NCI-H187 treated with DMSO at 0.1 percent for 48 hours (cell line): ENCODE measurements at places on chromosomes 11 and 22.

- no peak for DNase-seq
These were observed 136.6 kb downstream of the NAV2 start for GRCh38 chr11:19849107-19849789.

- no peak for DNase-seq
These were observed 1.3 kb downstream of the GNG3 start for GRCh38 chr11:62708793-62709192.

GRCh38 chr11:65506772-65507505, 8.1 kb downstream of the MALAT1 start:
- DNase-seq = no peak

- DNase-seq = no peak
These were observed 49.9 kb downstream of the GALNT18 start for GRCh38 chr11:11571893-11572292.

- DNase-seq = no peak
These were observed 5.7 kb downstream of the CLTCL1 start for GRCh38 chr22:19285831-19286230.

- no peak for DNase-seq
These were observed 4.3 kb downstream of the IGSF22 start for GRCh38 chr11:18721561-18722292.

GRCh38 chr11:117382746-117383145, 55.1 kb downstream of the CEP164 start:
- DNase-seq = no peak

DNA sequence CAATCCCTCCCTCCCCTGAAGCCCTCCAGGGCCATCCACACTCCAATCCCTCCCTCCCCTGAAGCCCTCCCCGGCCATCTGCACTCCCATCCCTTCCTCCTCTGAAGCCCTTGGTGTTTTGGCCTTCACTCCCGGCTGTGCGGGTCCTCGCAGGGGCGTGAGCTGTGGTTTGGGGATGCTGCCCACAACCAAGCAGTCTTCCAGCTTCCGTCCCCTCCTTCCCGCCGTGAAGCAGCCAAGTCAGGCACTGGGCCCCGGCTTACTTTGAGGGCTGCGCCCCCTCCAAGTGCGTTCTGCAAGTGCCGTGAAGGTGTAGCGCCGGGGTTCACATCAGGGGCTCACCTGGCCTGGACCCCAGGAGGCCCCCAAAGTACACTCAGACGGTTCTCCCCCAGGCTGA, 335.9 kb downstream of the BRD1 start:
- no peak for DNase-seq

GRCh38 chr11:65417702-65418430, 4.7 kb upstream of the NEAT1 start:
- DNase-seq = no peak

GRCh38 chr11:79663017-79663416, 222.2 kb upstream of the TENM4 start:
- no peak for DNase-seq

DNA sequence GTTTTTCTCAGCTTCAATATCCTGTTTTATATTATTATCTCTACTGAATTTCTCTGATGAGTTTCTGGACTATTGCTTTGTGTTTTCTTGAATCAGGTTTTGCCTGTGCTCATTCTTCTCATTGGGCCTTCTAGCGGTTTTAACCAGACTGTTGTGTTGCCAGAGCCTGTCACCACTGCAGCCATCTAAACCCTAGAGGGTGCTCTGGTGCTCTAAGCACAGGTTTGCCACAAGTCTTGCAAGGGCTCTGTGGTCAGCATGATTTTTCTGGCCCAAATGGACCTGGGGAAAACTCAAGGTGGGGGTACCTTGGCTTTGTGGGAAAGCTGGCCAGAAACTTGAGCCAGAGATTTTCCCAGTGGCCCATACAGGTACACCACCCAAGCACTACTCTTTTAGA, 52.4 kb upstream of the TYR start:
- no peak for DNase-seq

DNA sequence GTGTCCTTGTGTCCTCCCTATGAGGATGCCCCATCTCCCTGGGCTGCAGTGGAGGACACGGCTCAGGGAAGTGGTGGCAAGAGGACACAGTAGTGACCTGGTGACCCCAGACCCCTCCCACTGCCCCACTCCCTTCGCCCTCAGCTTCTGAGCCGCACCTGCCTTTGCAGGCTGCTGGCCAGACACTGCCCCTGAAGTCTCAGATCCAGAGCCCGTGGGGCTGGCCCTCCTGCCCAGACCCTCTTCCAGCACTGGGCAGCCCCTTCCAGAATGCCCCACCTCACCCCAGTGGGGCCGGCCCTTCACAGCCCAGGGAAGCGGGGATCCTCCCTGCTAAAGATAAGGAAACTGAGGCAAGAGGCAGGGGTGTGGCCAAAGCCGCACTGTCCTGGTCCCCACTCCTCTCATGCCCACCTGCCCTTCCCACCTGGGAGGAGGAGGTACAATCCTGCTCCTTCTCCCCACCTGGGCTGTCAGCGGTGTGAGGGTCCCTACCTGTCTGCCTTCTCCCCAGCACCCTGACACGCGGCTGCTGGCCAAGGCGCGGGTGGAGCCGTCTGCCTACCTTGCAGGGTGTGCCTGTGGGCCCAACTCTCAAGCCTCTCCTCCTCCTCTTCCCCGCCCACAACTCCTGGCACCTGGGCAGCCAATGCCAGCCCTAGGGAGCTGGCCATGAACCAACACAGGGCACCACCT, 17.3 kb downstream of the TRPM5 start:
- no peak for DNase-seq

DNA sequence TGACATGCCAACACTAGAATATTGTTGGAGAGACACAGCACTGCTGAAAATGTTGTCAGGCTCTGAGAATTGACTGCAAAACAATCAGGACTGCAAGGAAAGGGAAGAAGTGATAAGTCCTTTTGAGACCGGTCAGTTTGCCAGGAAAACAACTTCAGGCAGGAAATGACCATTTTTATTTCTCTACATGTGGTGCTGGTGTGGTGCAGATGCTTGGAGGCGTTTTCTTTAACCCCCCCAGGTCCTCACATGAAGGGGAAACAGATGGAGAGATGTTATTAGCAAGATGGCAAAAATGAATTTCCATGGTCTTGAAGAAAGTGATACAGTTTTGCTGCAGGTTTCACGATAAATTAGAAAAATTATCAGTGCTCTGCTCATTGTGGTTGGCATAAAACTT, 5.7 kb downstream of the AP2A2 start:
- no peak for DNase-seq

DNA sequence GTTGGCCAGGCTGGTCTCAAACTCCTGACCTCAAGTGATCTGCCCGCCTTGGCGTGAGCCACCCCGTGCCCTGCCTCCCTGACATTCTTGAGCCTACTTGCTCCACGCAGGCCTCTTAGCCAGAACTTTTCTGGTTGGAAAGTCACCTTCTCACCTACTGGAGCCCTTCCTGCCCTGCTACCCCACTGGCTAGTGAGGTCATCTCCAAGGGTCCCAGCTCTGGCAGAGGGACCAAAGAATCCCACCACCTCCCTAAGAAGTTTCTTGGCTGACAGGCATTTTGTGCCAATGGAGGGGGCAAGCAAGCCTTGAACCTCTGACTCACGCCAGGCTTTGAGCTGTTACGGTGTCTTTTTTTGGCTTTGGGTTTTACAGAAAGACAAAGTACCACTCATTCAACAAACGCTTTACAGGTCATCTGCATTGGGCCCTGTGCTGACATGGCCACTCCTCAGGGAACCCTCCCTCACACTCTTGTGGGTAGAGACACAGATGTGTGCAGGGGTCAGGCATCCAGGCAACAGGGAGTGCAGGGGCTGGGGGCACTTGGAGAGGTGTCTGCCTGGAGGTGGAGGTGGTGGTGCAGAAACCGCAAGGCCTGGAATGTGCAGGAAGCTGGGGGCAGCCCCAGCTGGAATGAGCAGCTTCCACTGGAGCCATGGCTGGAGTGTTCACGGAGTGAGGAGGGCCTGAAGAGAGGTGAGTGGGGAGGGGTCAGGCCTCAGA, 27.1 kb upstream of the WNT11 start:
- DNase-seq = no peak

DNA sequence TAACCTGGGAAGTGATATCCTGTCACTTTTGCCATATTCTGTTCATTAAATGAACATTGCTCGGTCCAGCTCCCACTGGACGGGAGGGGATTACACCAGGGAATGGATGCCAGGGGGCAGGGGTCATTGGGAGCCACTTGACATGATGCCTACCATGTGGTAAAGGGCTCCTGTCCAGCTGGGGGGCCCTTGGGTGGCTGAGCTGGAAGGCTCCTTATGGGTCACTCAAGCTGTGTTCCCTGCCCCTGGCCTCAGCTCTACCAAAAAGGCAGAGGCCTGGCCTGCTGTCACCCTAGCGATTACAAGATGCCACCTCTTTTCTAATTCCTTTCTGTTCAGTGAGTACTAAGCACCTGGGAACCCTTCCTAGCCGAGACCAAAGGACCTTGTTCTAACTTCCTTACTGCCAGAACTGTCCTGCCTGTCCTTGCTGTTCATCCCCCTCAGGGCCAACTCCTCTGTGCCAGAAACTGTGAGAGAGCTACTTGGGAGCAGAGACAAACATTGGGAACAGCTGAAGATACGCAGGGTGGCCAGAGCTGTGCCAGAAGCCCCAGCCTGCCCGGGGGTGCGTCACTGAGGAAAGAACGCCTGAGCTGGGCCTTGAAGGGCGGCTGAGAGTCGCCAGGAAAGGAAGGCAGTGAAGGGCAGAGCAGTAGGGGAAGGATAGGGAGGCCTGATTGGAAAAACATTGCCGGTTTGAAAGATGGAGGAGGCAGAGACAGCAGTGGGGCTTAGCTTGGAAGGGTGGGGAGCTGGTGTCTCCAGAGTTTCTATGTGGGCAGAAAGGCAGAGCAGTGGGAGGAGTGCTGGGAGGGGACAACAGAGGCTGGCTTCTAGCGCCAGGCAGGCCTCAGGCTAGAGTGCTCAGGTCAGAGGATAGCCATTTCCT, 12.7 kb upstream of the UVRAG start:
- DNase-seq = no peak

GRCh38 chr11:121145826-121146225, 44.8 kb downstream of the TECTA start:
- DNase-seq = no peak

- no peak for DNase-seq
These were observed 22.4 kb downstream of the PIWIL3 start for GRCh38 chr22:24752088-24752623.

GRCh38 chr22:44660051-44660830, 41.8 kb upstream of the PRR5 start:
- no peak for DNase-seq

- DNase-seq = no peak
These were observed 3.5 kb upstream of the ZP1 start for GRCh38 chr11:60863550-60864521.

DNA sequence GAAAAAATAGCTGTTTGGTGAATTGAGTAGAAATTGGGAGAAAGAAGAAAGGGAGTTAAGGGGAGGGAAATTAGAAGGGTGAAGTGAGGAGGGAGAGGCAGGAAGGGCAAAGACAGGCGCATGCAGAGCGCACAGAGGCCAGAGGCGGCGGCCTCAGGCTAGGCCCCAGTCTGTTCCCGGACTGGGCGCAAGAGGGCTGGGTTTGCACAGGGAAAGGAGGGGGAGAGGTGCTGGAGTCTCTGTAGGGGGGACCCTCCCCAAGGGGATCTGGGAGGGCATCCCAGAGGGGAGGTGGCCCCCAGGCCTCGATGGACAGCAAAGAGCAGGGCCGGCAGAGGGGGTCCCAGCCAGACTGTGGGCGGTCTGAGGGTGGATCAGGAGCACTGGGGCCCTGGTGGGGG, 1.3 kb upstream of the FLRT1 start:
- no peak for DNase-seq

GRCh38 chr22:35051791-35052190, 14.2 kb upstream of the ISX start:
- no peak for DNase-seq

GRCh38 chr11:28043930-28044709, 63.8 kb downstream of the KIF18A start:
- DNase-seq = no peak

GRCh38 chr11:86160541-86161149, 83.9 kb upstream of the EED start:
- no peak for DNase-seq

- DNase-seq = no peak
These were observed at the start of gene TRPC6 for GRCh38 chr11:101583251-101584128. TSS of gene TRPC6 (minus strand) at chr11:101584007. CDS start at chr11:101583503, 504 bp downstream.

- no peak for DNase-seq
These were observed 24.6 kb upstream of the COMT start for GRCh38 chr22:19916941-19917340.

GRCh38 chr11:46414466-46414796, 22.9 kb upstream of the CHRM4 start:
- DNase-seq = no peak

- no peak for DNase-seq
These were observed 153.6 kb downstream of the RCN1 start for GRCh38 chr11:32244453-32244852.

DNA sequence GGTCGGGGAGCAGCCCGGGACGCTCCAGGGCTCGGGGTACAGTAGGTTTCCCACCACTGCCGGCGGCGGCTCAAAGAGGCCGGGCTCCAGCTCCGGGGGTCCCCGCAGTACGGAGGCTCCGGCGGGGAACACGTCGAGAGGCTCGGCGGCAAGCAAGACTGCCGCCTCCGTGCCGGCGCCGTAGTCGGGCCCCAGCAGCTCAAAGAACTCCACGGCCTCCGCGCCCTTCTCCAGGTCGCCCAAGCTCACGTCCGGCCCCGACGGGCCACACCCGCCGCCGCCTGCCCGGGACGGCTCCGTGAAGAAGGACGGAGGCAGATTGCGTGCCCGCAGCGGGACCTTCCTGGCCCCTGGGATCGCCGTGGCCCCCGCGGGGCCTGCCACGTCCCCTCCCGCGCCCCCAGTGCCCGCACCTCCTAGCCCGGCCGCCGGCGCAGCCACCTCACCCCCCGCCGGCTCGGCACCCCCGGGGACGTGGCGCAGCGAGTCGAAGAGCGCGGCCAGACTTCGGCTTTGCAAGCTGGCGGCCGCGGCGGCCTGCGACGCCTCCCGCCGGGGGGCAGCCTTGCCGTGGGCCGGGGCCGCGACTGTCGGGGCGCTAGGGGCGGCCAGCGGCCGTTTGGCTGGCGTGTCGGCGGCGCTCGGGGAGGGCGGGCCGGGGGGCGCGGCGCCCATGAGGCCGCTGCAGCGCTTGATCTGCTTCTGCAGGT, 775 bp downstream of the FAM181B start:
- DNase-seq = no peak

GRCh38 chr11:75474878-75475766, 42.1 kb upstream of the KLHL35 start:
- peak; percentile 17 for DNase-seq

GRCh38 chr11:112993808-112994207, 32.6 kb downstream of the NCAM1 start:
- DNase-seq = no peak

GRCh38 chr11:118602331-118602730, 5.1 kb upstream of the PHLDB1 start:
- no peak for DNase-seq

GRCh38 chr11:119196833-119197483, 9.2 kb upstream of the CBL start:
- peak; percentile 78 for DNase-seq

- DNase-seq = no peak
These were observed 301 bp upstream of the ADM2 start for GRCh38 chr22:50481045-50481439.

DNA sequence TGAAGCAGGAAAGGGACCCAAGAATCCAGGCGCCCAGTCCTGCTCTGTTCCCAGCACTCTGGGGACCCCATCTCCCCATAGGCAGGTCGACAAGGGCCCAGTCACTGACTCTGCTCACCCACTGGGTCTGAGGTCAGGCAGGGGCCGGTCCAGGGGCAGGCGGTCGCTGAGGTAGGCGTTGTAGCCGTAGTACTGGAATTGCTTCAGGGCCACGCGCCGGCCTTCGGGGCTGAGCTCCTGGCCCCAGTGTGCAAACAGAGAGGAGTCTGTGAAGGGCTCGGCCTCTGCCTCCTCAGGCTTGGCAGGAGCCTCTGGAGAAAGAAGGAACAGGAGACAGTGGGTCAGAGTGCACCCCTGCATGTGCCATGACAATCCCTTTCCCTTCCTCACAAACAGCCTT, 95.6 kb upstream of the CSNK2A3 start:
- DNase-seq = no peak
